ENCODE measurements at places on chromosomes 7 and 10.

DNA sequence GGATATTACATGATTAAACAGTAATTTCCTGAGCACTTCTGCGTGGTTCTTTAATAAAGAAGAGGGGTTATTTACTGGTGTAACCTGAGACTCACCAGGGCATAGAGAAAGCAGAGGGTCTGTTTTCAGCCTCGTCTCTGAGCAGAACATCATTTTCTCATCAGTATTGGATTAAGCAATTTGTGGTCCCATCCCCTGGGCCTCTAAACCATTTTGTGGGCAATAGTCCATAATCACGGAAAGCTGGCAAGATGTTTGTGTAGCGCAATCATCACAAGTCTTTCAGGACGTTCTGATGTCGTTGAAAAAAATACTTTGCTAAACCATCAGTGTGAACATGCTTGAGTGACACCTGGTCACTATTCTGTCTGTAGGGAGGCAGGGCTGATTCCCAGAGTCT is 37.1 kb upstream of the SEC61G start:
- DNase-seq: no peak

GRCh38 chr7:43014406-43014805 is 82.2 kb downstream of the MRPL32 start:
- DNase-seq: no peak

GRCh38 chr7:30937416-30937815 is 25.8 kb downstream of the AQP1 start:
- DNase-seq: no peak

DNA sequence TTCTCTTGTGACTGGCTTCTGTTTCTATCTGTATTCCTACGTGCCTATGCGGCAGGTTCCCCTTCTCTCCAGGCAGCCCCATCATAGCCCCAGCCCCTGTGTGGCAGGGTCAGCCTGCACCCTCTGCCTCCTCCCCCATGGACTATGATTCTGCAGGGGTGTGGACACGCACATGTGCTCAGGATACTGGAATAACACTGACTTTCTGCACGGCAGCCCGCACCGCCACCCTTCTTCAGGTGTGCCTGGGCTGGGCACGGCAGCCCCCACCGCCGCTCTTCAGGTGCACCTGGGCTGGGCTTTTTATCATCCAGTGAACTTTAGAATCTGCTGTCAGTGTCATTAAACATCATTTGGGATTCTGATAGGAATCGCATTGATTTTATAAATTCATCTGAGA is 202.6 kb upstream of the PPP2R2D start:
- DNase-seq: no peak

DNA sequence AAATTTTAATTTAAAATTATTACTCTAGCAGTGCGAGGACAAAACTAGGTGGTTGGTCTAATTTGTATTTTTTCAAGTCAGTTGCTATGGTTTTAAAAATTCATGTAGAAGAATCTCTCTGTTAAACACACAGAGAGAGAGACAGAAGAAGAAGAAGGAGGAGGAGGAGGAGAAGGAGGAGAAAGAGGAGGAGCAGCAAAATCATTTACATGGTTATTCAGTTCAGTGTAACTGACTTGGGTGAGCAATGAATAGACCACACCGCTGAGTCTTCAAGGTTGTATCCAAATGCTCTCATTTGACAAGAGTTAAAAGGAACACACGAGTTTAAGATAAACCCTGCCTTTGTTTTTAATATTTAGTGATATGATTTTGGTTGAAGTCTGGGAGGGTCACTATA is 131.1 kb downstream of the PDE1C start:
- no peak for DNase-seq

DNA sequence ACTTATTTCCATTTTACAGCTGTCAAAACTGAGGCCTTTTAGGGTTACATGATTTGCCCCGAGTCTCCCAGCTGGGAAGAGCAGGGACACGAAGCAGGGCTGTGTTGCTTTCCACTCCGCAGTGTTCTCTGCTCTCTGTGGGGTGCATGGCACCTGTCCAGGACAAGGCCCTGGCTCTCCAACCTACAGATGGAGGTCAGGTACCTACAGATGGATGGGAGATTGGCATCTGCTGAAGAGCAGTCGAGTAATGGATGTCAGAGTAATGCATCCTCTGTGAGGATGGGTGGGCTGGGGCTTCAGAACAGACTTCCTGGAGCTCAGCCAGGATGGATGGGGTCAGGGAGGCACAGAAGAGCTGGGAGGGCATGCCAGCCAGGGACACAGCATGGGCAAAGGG is 85.0 kb downstream of the EMX2 start:
- DNase-seq: no peak
